Pulmonary artery endothelial cell (primary cell): ENCODE measurements at places on chromosomes 12 and 14. TPM values are rescaled to one million over a fixed set of nuclear protein-coding genes. Genes with fewer than 3 reads are reported as not detected.

Gene ADCY4
- total RNA-seq, result 36.3 and 41.8 TPM in 2 replicates

Gene CCDC38
- total RNA-seq, result not detected in 2 replicates

Gene STXBP6
- 0.04 TPM in 1 of 2 replicates, not detected in the other for total RNA-seq

Gene CMKLR1
- 0.13 TPM in 1 of 2 replicates, not detected in the other for total RNA-seq

Gene HNF1A
- not detected in 2 replicates for total RNA-seq
